ENCODE measurements at places on chromosomes 13 and 19.

DNA sequence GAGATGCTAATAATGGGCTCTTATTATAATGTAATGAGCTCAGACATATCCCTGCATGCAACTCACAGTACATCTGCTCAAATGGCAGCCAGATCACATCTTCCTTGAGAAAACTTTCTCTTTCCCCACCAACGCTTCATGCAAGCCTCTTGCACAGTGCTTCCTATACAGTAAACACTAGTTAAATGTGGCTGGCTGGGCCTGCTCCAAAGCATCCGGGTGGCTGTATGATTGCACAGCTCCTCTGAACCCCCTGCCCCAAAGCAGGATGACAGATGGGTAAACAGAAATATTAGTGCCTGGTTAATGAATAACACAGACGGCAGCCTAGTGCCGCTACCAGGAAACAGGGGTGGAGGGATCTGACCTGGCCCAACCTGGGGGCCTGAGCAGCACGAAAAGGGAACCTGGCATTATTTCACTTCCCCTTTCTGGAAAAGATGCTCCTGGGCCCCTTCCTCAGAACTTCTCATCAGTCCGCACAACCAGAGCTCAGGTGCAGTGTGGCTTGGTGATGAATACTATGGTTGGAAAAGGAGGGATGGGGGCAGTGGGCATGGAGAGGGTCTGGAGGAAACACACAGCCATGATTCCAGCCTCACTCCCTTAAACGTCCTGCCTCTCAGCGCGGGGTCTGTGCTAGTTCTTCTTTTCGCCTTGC is 10.8 kb downstream of the FFAR2 start:
- H3K27ac ChIP-seq: no peak overlapping the region
- H3K4me1 ChIP-seq: no peaks in the 10 kb centered on the region
- H3K36me3 ChIP-seq: no peaks in the 10 kb centered on the region
- no peak for DNase-seq

- H3K4me3 ChIP-seq: no peak overlapping the region
- peak overlapping the region; percentile 75 for H3K27ac ChIP-seq
- peaks cover 1% of the 10 kb centered on the region for H3K27me3 ChIP-seq
- DNase-seq: no peak
- H3K36me3 ChIP-seq: no peaks in the 10 kb centered on the region
Observed at GRCh38 chr13:20714161-20714560, 10.7 kb downstream of the IL17D start.

GRCh38 chr13:73428706-73429105 is 369.9 kb downstream of the KLF5 start:
- DNase-seq: no peak
- no peaks in the 10 kb centered on the region for H3K36me3 ChIP-seq
- no peaks in the 10 kb centered on the region for H3K27me3 ChIP-seq
- no peak overlapping the region for H3K4me3 ChIP-seq
- no peaks in the 10 kb centered on the region for H3K4me1 ChIP-seq

DNA sequence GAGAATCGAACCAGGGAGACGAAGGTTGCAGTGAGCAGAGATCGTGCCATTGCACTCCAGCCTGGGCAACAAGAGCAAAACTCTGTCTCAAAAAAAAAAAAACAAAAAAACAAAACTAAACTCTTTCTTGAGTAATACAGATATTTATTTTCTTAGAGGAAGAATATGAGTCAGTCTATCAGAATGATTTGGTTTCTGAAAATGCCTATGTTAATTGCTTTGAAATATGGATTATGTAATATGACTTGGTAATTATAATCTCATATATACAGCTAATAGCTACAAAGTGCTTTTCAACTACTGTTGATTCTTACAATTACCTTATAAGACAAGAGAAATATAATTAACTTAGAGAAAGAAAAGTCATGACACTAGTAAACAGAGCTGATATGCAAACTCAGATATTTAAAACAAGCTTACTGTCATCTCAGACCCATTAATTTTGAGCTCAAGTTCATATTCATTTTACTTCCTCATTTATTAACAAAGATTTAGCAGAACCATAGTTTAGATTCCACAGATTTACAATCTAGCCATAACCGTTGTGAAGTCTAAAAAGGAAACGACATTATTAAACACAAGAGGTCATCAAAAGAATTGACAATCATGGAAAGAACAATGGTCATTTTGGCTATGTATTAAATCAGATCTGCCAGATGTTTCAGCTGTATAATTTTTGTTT is 88.0 kb downstream of the TBC1D4 start:
- no peak for DNase-seq
- no peaks in the 10 kb centered on the region for H3K4me1 ChIP-seq
- no peak overlapping the region for H3K27ac ChIP-seq
- H3K27me3 ChIP-seq: no peaks in the 10 kb centered on the region

DNA sequence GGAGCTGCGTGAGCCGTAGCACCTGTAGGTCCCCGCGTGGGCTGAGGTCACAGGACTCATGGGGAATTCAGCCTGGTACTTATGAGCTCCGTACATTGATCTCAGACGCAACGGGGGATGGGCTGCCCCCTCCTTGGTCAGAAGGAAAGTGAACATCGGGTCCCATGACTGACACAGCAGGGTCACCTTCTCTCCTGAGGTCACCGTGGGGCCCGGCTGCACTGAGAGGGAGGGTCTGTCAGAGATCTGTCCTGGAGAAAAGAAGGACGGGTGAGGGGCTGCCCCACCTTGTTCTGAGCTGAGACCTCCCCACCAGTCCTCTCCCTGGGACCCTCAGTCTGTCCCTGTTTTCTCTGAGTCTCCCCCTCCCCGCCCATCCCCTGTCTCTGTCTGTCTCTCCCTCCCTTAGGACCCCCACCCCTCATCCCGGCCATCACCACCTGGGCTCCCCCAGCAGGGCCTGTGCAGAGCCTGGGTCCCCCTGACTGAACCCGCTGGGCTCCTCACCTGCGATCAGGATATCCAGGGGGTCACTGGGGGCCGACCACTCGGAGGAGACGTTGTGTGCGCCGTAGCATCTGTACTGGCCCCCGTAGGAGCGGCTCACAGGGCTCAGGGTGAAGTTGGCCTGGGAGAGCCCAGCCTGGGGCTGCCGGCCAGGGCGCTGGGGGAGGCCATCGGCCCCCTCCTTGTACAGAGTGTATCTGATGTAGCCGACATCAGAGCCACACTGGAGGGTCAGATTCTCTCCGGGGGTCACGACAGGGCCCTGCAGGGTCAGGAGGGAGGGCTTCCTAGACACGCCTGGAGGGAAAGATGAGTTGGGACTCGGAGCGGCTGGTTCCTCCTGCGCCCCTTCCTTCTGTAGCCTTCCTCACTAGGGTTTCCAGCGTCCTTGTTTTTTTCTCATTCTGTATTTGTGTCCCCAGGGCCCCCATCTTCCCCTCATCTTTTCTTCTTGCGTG is 1.8 kb downstream of the LILRA4 start:
- no peaks in the 10 kb centered on the region for H3K4me1 ChIP-seq
- H3K27me3 ChIP-seq: no peaks in the 10 kb centered on the region
- no peak overlapping the region for H3K4me3 ChIP-seq
- H3K36me3 ChIP-seq: no peaks in the 10 kb centered on the region
- H3K27ac ChIP-seq: no peak overlapping the region
- DNase-seq: no peak

Measured in sigmoid colon (tissue), 7 donors.